Smooth muscle cell of the brain vasculature (primary cell): ENCODE measurements at places on chromosomes 4 and X.

DNA sequence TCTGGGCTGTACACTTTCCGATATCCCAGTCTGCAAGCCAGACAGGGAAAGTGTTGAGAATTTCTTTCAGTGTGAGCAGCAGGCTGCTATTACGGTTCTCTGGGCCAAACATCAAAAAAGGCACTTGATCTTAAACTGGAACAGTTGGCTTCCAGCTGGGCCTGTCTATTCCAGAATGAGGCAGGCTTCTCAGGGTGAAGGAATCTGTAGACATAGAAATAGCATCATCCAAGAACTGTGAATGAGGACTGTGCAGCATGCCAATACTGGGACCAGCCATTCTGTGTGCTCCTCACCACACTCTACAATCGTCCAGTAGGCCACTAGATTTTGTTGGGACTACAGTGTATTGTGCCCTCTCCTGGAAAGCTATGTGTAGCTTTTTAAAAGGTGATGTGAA is 31.1 kb downstream of the ART3 start:
- no peak for DNase-seq

DNA sequence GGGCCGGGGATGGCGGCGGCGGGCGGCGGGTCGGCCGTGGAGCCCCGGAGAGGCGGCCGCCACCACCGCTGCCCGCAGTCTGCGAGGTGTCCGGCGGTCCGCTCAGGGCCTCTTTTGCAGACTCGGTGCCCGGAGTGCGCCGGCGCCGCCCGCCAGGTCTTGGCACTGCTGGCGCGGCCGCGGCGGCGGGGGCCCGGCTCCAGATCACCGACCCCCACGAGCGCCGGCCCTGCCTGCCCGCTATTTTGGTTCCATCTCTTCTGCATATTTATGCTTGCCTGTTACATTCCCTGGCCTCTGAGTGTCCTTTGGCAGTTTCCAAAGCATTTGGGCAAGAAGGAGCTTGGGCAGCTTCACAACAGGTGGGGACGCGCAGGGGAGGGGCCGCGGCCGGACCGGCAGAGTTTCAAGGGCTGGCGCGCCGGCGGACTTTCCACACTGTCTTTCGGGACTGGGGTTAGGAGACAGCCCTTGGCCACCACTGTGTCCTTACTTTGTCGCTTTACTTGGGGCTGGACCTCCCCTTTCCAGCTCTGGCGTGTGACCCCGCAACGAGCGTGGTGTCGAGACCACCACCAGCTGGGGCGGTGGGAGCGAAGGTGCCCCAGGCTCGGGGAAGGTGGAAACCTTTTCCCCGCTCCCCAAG is 668 bp upstream of the TAPT1 start:
- DNase-seq = no peak

- no peak for DNase-seq
These were observed 283.3 kb upstream of the DKK2 start for GRCh38 chr4:107319386-107319785.

DNA sequence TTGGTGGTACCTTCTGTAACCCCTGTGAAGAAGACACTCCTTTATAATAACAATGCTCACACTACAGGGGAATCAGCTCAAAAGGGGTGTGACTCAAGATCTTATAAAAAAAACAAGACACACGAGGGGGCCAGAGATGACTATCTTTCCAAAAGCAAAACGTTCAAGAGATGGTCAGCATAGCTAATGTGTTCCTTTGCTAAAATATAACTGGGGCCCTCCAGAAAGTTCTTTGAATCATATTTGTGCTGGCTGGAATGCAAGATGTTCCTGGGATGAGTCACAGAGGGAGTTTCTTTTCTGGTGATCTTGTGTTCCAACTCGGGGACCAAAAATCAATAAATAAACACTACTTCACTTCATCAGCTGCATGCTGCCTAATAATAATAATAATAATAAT is 46.5 kb downstream of the RAI2 start:
- no peak for DNase-seq

GRCh38 chrX:143854006-143854405 is 29.9 kb upstream of the UBE2NL start:
- no peak for DNase-seq

DNA sequence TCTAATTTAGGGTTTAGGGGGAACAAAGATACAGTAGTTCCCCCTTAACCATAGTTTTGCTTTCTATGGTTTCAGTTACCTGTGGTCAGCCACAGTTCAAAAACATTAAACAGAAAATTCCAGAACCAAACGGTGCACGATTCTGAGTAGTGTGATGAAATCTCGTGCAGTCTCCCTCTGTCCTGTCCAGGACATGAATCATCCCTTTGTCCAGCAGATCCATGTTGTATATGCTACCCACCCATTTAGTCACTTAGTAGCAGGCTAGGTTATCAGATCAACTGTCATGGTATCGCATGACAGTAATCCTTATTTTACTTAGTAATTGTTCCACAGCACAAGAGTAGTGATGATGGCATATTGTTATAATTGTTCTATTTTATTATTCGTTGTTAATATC is 556.1 kb downstream of the IL1RAPL1 start:
- DNase-seq = no peak

DNA sequence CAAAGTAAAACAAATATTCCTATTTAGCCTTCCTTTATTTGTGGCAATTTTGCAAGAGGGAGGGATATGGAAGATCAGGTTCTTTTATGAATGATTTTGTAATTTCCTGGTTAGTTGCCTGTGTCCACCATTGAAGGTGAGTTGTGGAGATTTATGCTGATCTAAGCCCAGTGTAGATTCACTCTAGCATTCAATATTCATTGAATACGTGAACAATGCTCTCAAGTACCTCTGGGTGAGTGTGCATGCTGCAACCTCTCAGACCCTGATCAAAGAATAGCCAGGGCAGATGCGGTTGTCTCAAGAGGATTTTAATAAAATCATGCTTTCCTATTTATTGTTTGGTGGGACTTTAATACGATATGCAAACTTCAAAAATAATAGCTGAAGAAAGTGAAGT is 628.4 kb downstream of the SPRY1 start:
- DNase-seq = no peak

- no peak for DNase-seq
These were observed 60.7 kb downstream of the GAB1 start for GRCh38 chr4:143397335-143397734.

DNA sequence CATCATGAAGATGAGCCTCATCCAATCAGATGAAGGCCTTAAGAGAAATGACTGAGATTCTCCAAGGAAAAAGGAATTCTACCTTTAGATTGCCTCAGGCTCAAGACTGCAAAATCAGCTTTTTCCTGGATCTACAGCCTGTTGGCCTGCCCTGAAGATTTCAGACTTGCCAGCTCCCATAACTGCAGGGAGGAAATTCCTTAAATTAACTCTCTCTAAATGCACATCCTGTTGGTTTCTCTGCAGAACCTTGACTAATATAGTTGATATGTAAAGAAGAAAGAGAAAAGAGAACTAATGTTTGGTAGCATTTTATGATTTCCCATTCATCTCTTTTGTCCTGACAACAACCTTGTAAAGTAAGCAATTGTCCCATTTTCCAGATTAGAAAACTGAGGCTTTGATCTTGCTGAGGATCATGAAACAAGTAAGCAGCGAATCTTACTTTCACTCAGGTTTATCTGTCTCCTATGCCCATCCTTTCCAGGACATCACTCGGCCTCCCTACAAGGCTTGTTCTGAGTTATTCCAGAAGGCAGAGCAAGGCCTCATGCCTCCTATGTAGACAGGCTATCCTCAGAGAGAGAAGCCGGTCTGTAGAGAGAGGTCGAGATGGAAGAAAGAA is 115.0 kb upstream of the LDB2 start:
- no peak for DNase-seq

GRCh38 chr4:113368056-113368455 is 318.6 kb downstream of the ANK2 start:
- DNase-seq = no peak

- DNase-seq = no peak
These were observed 53.8 kb downstream of the SYNPO2 start for GRCh38 chr4:118942465-118942864.

DNA sequence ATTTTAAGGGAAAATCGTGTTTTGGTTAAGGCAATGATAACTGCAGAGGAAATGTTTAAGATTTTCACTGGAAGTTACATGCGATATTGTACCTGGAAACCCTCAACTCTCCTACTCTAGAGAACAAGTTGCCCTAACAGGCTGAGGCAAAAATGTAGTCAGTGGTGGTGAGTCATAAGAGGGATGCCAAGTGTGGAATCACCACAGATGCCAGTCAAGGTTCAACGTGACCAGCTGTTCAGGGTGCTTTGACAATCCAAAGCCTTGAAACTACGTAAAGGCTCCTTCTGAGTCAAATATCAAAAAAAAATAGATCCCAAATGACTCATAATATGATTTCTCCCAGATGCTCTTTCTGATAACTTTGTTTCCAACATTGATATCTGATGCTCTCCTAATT is 77.9 kb upstream of the AFF2 start:
- DNase-seq = no peak

GRCh38 chr4:8029689-8030088 is 90.0 kb upstream of the AFAP1 start:
- DNase-seq = no peak

- no peak for DNase-seq
These were observed 23.6 kb downstream of the SH3KBP1 start for GRCh38 chrX:19863857-19864223.
